ENCODE measurements at places on chromosomes 4 and X. TPM values are rescaled to one million over a fixed set of nuclear protein-coding genes. Genes with fewer than 3 reads are reported as not detected.
A peak's percentile ranks its signal among the peaks of the same experiment; 100 is the strongest.

GRCh38 chr4:158786121-158786601, 17.3 kb downstream of the FNIP2 start:
- DNase-seq = no peak

GRCh38 chr4:137735561-137736104, 203.3 kb upstream of the PCDH18 start:
- DNase-seq = no peak

DNA sequence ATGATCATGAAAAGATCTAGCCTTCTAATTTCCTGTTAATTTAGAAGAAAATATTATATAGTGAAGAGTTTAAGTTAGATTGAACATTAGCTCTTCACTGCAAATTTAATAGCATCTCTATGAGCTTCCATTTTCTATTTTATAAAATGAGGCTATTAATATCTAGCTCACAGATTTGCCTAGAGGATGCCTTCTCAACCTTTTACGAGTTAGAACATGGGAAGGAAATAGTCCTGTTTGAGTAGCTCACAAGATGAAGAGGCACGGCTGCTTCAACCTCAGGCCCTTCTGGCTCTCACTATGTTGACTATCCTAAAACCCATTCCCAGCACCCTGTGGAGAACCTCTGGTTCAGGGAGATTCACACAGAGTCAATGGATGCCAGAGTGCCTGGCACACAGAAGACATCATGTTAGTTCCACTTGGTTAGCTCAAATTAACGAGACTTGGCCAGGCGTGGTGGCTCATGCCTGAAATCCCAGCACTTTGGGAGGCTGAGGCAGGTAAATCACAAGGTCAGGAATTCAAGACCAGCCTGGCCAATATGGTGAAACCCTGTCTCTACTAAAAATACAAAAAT, 97.9 kb upstream of the GUCY1A1 start:
- no peak for DNase-seq

DNA sequence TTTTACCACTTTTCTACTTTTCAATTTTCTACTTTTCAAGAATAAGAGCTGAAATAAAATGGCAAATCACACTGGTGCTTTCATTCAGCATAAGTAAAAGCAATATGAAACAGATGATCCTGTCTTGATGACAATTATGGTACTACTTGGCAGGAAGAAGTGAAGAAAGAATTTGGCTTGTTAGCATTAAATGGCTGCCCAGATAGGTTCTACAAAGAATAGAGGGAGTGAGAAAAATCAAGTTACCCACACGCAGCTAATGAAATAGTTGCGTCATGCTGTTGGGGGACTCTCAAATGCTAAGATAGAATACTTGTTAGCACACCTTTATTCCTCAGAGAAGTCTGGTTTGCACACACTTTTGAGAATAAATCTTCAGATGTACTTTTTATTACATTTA, 12.5 kb upstream of the LCORL start:
- DNase-seq = no peak

DNA sequence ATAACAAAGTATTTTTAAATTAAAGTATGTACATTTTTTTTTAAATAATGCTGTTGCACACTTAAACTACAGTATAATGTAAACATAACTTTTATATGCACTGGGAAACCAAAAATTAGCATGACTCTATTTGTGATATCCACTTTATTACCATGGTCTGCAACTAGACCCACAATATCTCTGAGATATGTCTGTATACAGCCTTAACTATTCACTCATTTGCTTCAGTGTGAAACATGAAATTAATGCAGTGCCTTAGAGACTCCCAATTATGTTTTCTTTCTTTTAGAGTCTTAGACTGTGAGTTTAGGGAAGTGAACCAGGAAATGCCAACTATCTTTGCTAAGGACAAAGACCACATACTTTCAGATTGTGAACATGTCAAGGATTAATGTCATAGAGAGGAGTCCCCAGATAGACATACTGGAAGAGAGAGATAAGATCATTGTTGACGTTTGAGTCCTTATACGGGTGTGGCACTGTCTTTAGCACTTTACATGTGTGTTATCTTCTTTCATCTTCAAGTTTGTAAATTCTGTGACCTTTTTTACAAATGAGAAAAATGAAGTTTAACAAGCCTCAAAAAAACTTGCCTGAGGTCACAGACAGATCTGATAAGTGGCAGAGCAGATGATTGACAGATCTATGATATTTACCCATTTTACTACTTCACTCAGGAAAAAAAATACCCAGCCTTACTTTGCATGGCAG, 23.2 kb downstream of the CXorf58 start:
- no peak for DNase-seq

GRCh38 chrX:138890491-138890890, 179.0 kb upstream of the FGF13 start:
- DNase-seq = peak; percentile 43

GRCh38 chr4:126719852-126720251, 912.9 kb upstream of the INTU start:
- DNase-seq = no peak

- DNase-seq = peak; percentile 43
Observed at GRCh38 chr4:19402581-19403065, 849.1 kb upstream of the SLIT2 start.

GRCh38 chr4:15777697-15778288, 335 bp upstream of the CD38 start:
- DNase-seq = no peak

DNA sequence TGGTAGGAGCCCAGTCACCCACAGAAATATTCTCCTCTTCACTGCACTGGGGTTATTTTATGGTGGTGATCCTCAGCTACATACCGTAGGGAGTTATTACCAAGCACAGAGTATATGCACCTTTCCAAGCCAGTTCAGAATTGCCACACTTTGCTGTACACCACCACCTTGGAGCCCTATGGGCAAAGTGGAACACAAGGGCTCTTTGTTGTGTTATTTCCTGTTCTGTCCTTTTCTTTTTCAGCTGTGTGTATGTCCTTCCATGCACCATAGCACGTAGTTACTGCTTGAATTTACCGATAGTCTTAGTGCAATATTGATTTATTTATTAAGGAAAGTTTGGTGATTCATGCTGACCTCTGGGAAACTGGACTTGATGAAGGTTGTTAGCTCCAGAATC, 8.3 kb downstream of the RNF128 start:
- DNase-seq = no peak

DNA sequence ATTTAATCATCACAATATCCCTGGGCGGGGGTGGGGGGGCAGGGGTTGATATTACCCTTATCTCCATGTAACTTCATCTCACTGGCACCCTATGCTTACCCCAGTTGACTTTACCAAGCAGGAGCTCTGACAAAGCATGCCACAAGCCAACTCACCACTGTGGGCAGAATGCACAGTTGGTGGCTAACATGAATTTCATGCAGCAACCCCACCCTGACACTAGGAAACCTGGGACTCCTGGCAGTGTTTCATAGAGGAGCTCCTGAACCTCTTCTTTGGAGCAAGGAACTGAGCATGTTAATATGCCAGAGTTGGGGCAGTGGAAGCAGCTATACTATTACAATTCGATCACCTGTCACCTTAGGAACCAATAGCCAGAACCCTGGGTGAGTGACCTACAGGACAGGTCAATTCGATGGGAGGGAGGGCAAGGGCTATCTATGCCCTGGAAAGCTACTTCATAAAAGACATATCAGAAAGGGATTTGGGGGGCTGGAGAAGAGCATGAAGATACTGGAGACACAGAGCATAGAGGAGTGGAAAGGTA, 97.2 kb upstream of the ACSL4 start:
- DNase-seq = peak; percentile 6

DNA sequence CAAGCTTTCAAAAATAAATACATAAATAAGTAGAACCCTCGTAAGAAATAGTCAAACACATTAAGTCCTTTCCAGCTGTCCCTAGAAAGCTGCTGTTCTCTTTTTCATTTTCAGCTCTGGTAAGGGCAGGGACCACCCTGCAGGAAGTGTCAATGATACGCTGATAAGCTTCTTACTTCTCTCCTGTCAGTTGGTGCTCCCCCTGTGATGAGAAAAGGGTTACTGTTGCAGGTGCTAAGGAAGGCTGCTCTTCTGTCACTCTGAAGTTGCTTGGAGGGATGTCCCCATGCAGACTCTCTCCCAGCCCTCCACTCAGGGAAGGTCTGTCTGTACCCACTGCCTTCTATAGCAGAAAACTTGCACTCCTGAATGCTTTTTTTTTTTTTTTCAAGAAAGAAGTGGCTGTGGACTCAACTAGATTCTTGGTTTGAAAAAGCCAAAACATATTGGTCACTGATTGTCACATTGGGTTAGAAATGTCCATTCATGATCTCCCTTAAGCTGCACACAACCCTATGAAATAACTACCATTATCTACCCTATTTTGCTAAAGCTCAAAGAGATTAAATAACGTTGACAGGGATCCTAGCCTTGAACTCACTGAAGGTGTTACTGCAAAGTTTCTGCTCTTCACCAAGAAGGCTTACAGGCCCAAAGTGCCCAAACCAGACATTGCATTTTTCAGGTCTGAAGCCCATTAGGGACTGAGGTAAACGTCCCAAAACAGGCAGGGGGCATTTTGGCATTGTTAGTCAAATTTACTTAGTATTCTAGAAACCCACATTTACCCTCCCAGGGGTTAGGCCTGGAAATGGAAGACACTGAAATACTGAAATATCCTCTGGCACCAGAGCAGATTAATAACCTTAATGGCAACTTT, 1.2 kb downstream of the CXCL3 start:
- no peak for DNase-seq

GRCh38 chrX:151151665-151152267, 24.6 kb upstream of the GPR50 start:
- DNase-seq = peak; percentile 55

DNA sequence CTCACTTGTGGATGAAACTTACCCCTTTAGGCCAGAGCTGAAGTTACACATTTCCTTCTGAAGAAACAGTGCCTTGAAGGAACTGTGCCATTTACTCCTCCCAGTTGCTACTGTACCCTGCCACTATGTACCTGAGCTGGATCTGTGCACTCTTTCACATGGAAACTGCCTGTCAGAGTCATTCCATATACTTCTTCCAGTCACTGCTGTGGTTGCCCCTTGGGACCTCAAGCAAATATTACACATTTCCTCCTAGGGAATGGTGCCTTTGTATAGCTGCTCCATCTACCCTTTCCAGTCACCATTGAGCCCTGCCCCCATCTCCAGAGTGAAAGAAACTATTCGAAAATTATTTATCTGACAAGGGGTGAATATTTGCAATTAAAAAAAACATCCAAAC, 1328.3 kb downstream of the TECRL start:
- no peak for DNase-seq

GRCh38 chr4:186651624-186652023, 72.0 kb downstream of the FAT1 start:
- no peak for DNase-seq

DNA sequence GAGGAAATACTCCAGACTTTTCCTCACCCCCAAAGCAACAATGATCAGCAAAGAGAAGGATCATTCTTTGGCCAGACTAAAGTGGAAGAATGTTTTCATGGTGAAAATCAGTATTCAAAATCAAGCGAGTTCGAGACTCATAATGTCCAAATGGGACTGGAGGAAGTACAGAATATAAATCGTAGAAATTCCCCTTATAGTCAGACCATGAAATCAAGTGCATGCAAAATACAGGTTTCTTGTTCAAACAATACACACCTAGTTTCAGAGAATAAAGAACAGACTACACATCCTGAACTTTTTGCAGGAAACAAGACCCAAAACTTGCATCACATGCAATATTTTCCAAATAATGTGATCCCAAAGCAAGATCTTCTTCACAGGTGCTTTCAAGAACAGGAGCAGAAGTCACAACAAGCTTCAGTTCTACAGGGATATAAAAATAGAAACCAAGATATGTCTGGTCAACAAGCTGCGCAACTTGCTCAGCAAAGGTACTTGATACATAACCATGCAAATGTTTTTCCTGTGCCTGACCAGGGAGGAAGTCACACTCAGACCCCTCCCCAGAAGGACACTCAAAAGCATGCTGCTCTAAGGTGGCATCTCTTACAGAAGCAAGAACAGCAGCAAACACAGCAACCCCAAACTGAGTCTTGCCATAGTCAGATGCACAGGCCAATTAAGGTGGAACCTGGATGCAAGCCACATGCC, 89.7 kb downstream of the TET2 start:
- no peak for DNase-seq

DNA sequence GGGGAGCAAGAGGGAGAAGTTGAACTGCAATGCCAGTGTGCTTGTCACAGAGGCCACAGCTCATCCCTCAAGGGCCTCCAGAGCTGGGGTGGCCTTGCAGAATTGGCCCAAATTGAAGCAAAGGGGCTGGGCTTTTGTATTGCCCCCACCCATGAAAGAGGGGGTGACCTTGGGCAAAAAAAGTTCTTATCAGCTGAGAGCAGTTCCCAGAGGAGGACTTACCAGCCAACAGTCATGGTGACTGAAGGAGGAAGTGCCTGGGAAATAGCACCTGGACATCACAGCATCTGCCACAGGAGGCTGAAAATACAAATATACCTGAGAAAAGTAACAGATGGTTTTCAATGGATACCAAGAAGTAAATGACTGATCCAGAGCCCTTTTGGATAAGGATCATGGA, 262.4 kb downstream of the MID1IP1 start:
- DNase-seq = no peak

GRCh38 chr4:122783301-122784215, 43.1 kb upstream of the FGF2 start:
- DNase-seq = peak; percentile 96

DNA sequence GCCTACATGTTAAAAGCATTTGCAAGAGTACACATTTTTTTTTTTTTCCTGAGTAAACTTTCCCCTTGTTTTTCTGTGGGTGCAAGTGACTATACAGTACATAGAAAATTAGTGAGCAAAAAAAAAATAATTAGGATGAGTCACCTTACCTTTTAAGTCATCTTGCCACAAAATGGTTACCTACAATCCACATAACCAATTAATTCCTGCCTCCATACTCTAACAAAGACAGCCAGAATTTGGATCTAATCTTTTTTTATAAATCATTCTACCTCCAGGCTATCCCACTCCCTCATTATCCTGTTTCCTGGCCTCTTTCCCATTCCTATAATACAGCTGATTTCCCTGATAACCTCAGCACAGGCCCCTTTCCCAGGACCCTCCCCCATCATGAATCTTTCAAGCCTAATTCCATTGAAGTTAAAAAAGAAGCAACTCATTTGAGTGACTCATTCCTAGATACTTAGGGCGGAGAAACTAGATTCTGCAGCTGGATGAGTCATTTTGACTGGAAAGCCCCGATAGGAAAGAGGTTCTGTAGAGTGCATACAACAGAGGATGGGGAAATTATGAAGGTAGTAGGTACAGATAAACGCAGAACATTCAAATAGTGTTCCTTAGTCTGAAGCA, 128.2 kb downstream of the C4orf51 start:
- peak; percentile 97 for DNase-seq

GRCh38 chrX:44085209-44085608, 112.0 kb upstream of the NDP start:
- DNase-seq = peak; percentile 6

Gene MTMR8
- not detected for total RNA-seq

Gene MUC7
- total RNA-seq = not detected

Gene MAGIX
- 1.3 TPM for total RNA-seq

Gene TRIM60
- not detected for total RNA-seq

Gene PPEF2
- total RNA-seq = not detected

Gene CLNK
- total RNA-seq = not detected

Gene NDUFA1
- total RNA-seq = 46.4 TPM

Gene BTC
- not detected for total RNA-seq

Gene MAGEC3
- not detected for total RNA-seq

Gene RTL3
- under 0.01 TPM for total RNA-seq

Data from GM23248 (cell line).